ENCODE measurements at places on chromosomes 4 and X. TPM values are rescaled to one million over a fixed set of nuclear protein-coding genes. Genes with fewer than 3 reads are reported as not detected.
A peak's percentile ranks its signal among the peaks of the same experiment; 100 is the strongest.

The LIMCH1 gene
- total RNA-seq = 20.7 TPM

The PLAC1 gene
- not detected for total RNA-seq

The MAGEB17 gene
- total RNA-seq = not detected

The PPA2 gene
- total RNA-seq = 34.9 TPM

The RBM47 gene
- total RNA-seq = not detected

The SLC6A8 gene
- total RNA-seq = 2.4 TPM

DNA sequence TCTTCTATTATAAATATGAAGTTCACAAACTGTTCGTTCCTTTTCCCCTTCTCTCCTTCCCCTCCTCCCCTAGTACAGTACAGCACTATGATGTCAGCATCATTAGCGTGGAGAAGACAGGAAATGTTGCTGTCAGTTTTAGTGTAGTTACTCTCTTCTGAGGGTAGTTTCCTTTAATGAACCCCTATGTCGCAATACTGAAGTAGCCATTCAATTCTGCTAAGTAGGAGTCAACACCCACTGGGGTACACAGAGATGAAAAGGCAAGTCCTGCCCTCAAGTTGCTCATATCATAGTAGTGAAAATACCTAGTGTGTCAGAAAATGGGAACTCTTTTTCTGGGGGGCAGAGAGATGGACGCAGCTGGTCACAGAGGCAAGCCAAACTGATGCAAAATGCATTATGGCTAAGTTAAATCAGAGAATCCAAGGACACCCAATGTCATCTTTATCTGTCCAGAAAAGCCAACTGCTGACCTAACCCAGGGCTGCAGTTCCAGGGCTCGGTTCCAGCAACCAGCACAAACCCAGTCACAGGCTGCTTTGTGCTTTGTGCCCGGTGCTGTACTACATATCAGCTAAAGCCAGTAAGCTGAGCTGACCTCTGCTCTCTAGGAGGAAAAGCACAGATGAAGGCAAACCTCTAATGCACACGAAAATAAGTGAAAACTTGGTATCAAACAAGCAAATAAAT lies 31.5 kb downstream of the GRIA3 start:
- DNase-seq = no peak

- DNase-seq = peak; percentile 64
These were observed 201.5 kb upstream of the FAM241A start for GRCh38 chr4:111943796-111944203.

GRCh38 chr4:73244945-73245601 lies 13.5 kb downstream of the ANKRD17 start:
- DNase-seq = no peak

Data from lung microvascular endothelial cell (primary cell).